ENCODE measurements at places on chromosomes 7 and 10.

- DNase-seq: no peak
These were observed 26.5 kb upstream of the FHIP2A start for GRCh38 chr10:114795039-114795438.

DNA sequence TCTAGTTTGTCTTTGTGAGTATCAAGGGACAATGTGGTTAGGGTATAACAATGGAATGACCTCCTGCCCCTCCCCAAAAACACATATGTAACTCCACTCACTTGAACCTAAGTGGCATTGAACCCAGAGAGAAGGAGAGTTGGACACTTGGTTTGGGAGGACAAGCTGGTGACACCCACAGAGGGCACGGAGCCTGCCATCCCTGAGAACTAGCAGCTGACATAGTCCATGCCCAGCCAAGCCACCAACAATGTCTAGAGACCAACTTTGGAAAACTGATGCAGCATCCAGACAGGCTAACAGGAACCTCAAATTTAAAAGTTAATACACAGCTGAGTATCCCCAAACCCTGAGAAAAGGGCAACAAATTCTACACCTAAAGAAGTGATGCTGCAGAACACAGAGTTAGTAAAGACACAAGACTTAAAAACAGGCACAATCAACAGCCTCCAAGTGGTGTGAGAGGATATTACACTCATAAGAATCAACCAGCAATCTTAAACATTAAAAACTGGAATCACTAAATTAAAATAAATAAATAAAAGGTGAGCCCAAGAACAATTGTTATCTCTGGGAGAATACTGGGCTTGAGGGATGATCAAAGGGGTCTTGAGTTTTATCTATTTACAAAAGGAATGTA lies 27.2 kb downstream of the NUDCD3 start:
- DNase-seq: no peak

- DNase-seq: no peak
These were observed 10.7 kb downstream of the XPNPEP1 start for GRCh38 chr10:109912335-109913281.

DNA sequence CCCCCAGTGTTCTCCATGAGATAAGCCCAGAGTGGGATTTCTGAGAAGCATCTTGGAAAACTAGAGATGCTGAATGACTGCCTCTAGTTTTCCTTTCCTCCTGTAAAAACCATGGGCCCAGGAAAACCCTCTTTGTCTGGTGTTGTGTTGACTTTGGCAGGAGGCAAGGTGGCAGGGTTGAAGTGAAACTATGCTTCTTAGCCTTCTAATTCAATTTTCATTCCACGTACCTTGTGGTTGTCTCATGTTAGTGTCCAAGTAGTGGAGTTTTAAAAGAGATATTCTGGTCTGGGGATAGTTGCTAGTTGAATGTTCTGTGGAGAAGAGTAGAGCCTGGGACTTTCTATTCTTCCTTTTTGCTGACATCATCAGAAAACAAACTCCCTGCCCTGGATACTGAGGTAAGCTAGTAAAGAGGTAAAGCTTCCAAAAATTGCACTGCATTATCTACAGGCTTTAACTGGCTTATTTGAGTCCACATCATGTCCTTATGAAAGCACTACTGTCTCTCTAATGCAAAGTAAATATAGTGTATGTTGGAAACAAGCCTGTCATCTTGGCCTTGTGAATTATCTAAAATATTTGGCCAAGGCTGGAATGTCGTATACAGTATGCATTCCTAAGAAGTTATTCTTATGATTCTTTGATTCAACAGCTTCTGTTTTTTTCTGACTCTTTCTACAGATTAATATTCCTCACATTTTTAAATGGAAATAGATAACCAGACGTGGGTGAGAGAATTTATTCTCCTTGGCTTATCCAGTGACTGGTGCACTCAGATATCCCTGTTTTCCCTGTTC lies at the start of gene OR2F2:
Gene OR2F2, plus strand, starts transcription at position 708 of the 800 bp plus-strand sequence. Its CDS starts 0 bp downstream, at position 708.
- DNase-seq: no peak

GRCh38 chr7:16344927-16345326 lies 76.4 kb downstream of the CRPPA start:
- DNase-seq: no peak

DNA sequence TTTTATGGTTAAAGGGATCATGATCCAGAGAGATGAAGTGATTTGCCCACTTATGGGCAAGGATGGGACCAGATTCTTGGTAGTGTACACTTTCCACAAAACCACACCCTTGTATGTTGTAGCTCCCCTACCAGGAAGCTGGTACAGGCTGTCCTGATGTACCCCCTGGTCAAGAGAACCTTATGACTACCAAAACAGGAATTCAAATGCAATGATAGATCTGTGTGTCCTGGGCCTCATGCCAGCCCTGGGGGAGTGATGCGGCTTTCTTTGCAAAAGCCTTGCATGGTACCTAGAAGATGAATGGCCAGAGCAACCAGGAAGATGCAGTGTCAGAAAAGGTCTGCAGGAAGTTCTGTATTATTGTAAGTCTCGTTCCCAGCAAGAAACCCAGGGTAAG lies 94.9 kb upstream of the AGK start:
- DNase-seq: no peak

DNA sequence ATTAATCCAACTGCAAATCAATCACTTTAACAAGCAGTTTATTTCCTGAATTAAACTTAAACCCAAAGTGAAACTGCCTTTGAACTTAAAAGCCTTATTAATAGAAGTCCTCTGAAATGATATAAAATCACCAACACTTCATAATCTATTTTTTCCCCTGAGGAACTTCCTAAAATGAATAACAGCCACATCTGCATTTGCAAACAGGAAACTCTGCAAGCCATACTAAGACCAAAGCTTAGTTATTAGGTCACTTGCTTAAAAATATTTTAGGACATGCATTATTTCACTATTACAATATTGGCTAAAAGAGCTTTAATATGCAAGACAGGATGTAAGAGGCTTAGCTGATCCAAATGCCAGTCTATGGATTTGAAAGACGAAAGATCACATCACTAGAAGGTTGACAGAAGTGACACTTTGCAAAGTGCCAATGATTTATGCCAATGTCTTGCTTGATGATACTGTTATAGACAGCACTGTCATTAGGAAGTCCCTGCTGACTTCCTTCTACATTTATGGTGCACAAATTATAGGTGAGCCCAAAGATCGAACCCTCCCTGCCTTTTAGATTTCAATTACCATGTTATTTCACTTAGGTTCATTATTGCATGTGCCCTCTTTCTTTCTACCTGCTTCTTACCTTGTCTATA lies 99.9 kb upstream of the SKAP2 start:
- DNase-seq: no peak

DNA sequence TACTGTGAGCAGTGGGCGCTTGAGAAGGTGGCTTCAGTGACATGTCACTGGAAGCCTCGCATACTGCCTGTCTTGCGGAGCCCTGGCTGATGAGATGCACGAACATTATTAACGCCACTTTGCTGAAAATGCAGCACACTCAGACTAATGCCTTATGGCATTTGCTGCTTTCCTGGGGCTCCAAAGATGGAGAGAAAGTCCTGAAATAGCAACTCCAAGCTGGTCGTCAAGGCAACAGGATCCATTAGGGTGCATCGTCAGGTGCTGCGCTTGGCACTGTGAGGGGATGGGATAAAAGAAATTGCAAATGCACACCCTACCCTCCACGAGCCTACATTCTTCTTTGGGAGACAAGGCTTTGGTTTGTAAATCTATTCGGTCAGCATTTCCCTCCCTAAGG lies 592.5 kb downstream of the TYW1 start:
- no peak for DNase-seq

DNA sequence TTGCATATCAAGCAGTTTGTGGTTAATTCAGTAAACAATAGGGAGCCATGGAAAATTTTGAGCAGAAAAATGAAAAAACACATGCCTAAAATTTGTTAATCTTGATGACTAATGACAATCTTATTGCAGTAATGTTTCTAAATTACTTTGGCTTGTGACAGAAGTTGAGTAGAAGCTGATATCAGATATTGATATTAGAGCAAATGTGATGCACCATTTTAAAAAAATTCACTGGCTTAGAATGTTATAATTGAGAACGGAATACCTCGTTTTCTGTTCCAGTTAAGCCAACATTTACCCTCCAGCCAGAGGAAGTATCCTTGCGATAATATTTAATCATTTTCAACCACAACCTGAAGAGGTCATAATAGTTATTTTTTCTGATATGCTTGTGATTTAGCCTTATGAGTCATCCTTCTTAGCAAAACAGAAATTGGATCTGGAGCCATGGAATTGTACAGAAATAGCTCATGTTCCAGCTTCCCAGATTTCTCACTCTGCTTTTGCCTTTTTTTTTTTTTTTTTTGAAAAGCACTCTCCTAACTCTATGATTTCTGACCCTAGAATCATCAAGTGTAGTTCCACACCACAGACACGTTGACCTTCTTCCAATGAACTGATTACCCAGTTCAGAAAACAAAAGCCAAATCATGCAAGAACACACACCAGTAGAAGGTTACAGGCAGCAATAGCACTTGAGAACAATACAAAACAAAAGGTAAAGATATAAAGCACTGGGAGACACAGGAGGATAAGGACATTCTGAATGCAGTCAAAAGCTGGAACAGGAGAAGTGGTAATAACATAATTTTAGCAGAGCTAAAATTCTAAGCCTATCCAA lies 96.8 kb upstream of the PHYHIPL start:
- DNase-seq: no peak
